ENCODE measurements at places on chromosomes 7 and 10.

- DNase-seq, result no peak
These were observed 14.1 kb downstream of the LAT2 start for GRCh38 chr7:74223711-74224510.

GRCh38 chr10:129426606-129427005, 40.4 kb upstream of the MGMT start:
- no peak for DNase-seq

DNA sequence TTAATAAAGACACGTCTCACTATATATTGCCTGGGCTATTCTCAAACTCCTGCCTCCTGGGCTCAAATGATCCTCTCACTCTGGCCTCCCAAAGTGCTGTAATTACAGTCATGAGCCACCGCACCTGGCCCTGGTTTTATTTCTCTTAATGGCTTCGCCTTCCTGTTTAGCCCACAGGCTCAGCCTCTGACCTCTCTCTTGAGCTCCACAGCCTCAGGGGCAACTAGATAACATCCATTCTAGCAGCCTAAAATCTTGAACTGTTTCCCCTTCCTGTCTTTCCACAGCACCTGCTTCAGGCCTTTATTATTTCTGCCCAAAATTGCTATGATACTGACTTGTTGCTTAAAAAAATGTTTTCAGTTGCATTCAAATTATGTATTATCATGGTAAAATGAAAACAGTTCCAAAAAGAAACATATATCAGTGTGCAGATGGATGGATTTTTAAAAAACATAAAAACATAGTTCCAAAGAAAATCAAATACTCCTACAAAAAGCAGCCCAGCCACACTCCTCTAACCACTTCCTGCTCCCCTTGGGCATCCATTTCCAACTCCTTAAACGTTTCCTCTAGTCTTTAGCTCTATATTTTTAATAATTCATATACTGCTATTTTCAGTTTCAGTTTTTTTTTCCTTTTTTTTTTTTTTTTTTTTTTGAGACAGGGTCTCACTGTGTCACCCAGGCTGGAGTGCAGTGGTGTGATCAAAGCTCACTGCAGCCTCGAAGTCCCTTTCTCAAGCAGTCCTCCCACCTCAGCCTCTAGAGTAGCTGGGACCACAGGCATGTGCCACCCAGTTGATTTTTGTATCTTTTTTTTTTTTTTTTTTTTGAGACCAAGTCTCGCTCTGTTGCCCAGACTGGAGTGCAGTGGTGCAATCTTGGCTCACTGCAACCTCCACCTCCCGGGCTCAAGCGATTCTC, 5.1 kb upstream of the BAZ1B start:
- no peak for DNase-seq

DNA sequence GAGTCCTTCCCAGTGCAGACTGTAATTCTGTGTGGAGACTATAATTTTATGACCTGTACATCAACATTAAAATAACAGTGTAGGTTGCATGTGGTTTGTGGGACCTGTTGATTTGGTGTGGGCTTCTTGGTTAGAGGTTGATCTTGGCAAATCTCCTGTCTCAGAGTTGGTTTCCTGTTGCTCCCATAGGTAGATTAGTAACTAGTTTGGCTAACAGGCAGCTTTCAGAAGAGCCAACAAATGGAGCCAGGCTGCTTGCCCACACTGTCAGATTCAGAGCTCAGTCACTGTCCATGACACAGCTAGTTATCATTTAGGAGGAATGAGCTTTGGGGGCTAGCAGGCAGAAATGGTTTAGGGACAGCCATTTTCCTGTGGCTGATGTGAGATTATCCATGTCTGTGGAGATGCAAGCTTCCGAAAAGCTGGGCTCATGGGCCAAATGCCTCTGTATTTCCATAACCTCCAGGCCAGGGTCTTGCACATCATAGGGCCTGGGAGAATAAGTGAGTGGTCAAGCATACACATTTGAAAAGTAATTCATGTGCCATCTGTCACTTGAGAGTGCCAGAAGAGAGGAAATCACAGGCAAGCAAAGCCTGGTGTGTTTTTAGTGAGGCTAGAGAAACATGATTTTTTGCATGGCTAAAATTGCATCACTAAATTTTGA, 33.4 kb downstream of the CCM2 start:
- no peak for DNase-seq

DNA sequence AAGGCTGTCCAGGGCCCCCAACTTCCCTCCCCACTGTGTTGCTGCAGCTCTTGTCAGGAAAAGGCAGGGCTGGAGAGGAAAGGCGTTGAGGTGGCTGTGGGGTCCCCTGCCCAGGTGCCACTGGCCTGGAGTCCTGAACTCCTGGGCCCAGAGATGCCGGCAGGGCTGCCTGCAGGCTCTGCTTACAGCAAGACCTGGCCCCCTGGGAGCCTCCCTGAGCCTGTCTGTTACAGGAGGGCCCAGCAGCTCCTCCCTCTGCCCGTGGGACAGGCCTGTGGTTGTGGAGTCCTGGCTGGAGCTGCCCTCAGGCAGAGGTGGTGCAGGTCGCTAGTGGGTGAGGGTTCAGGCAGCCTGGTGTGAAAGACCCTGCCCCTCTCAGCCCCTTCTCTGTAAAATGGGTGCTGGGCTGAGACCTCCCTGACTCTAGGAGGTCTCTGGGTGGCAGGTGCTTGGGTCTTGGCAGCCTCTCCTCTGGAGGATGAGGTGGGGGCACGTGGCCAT, 9.9 kb downstream of the ANTXRL start:
- DNase-seq, result no peak
